A549 treated with RU486 at 1 μM for 4 hours (cell line): ENCODE measurements at places on chromosomes 1 and 21. TPM values are rescaled to one million over a fixed set of nuclear protein-coding genes. Genes with fewer than 3 reads are reported as not detected.

The GUCA2B gene
- 0.28 to 0.38 TPM in 2 of 5 replicates, not detected in the others for total RNA-seq

The YBX1 gene
- 738 to 825 TPM (median 781 TPM) in 5 replicates for total RNA-seq

The PRDM16 gene
- 0.09 to 0.37 TPM (median 0.13 TPM) in 5 replicates for total RNA-seq

The LY9 gene
- total RNA-seq: 0.06 to 0.29 TPM (median 0.13 TPM) in 5 replicates

The PRKACB gene
- total RNA-seq: 3.6 to 9.4 TPM (median 8.7 TPM) in 5 replicates

The SERPINC1 gene
- 0.16 to 0.35 TPM (median 0.17 TPM) in 4 of 5 replicates, not detected in the other for total RNA-seq

The RAB3B gene
- total RNA-seq: 5.5 to 10.8 TPM (median 7.2 TPM) in 5 replicates

The SPRR4 gene
- not detected in 5 replicates for total RNA-seq

The GFI1 gene
- total RNA-seq: 0.20 to 0.49 TPM (median 0.21 TPM) in 5 replicates
